ENCODE measurements at places on chromosomes 6 and 20.

GRCh38 chr6:78526432-78526831, 340.9 kb upstream of the IRAK1BP1 start:
- DNase-seq, result no peak

DNA sequence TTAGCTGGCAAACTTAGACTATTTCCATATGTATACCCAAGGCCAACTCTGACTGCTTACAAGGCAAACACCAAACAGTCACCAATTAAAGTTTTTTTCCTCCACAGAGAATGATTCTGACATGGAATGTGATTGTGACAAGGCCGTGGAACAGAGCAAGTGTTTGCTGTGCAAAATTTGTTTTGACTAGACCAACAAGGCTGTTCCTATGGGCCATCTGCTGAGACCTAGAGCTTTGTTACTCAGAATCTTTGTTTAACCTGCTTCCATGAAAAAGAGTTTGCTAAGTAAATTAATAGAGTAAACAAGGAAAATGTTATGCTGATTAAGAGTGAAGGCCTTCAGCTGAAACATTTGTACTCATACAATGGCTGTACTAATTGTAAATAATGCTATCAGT, 51.6 kb upstream of the IMPG1 start:
- no peak for DNase-seq

DNA sequence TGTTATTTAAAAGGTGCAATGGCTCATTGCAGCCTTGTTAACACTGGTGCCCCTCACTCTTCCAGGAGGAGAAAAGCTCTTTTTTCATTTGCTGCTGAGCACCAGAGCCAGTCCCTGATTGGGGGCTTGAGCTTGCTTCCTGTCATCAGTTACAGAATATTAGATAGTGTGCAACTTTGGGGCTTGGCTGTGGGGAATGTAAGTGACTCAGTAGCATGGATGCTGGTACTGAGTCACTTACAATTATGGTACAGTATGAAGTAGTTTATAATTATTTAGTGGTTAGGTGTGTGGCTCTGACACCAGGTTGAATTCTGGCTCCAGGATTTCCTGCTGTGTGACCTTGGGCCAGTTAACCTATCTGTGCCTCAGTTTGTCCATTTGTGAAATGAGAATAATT, 37.6 kb downstream of the ANKS1A start:
- DNase-seq, result no peak

DNA sequence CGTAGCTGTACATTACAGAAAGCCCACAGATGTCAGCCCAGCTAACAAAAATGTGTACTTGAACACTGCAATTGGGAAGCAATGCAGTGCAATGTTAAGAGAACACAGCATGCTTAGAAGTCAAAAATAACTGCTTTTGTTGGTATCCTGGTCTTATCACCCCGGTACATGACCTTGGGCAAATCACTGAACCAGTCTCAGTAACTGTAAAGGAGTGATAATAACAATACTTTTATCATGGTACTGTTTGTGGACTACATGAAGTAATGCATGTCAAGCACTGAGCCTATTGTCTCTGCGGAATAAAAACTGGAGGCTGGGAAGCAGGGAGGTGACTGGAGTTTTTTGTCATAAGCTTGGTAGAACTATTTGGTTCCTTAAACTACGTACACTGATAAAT, 44.7 kb upstream of the SPDEF start:
- no peak for DNase-seq

DNA sequence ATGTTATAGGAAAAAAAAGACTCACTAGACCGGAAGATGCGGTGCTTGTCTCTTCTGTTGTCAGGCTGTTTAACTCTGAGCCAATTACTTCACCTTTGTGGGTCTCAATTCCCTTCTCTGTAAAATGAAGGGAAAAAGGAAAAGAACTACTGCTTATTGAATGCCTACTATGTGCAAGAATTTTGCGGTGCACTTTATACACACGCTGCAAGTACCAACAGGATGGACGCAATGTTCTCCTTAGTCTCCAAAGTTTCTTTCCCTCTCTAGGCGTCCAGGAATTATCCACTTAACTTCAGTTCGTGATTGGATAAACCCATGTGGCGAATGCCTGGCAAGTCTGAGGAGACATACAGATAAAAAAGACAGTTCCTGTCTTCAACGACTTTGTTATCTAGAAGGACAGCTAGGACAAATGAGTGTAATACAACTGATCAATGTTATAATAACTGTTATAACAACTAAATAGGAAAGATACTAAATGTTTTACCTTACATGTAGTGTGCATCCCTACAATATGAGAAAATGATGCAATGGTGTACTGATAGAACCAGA, 69.0 kb upstream of the JARID2 start:
- no peak for DNase-seq

- DNase-seq, result no peak
Measured at GRCh38 chr20:62486484-62486883, 10.7 kb upstream of the GATA5 start.

DNA sequence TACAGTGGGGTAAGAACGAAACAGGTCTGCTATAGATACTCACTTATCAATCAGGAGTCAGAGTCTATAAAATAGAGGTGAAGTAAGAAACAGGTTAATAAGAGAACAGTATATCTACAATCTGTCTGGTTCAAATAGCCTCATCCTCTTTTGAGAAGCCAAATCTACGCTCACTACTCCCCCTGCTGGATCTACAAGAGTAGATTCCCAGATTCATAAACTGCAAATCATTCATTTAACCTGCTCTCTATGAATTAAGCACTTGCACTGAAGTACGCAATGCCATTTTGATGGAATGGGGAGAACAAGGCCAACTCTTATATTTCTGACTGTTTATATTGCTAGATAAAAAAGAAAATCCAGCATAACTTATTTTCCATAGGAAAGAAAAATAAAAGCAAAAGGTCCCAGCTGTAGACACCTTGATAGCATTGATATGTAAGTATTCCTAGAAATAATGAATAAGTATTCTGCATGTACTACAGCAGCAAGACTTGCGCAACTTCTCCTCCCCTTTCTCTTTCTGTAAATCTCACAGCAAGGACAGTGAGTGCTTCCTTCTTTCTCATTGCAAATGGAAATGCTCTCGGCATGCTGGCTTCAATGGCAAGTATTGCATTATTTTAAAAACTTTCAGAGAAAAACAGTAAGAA, 92.3 kb downstream of the RFX6 start:
- DNase-seq, result peak; percentile 60

DNA sequence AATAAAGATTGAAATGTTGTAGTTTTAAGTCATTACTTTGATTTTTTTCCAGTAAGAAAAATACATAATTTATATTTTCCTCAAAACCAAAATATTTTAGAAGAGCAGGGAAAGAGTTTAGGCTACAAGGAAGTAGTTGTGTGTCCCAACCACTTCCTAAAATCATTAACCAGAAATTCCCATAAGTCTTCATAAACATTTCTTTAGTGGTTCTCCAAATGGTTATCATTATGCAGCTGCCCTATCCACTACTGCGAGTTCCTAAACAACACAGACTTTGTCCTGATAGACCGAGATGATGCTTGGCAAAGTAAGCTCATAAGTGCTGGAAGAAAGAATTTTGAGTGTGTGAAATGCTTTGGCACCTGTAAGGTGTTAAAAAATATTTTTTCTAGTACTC, 93.6 kb downstream of the ARMC2 start:
- DNase-seq, result no peak

- DNase-seq, result no peak
Measured at GRCh38 chr6:35018182-35018519, 123.0 kb downstream of the TCP11 start.

GRCh38 chr6:109326351-109326750, 55.9 kb downstream of the CD164 start:
- DNase-seq, result no peak

DNA sequence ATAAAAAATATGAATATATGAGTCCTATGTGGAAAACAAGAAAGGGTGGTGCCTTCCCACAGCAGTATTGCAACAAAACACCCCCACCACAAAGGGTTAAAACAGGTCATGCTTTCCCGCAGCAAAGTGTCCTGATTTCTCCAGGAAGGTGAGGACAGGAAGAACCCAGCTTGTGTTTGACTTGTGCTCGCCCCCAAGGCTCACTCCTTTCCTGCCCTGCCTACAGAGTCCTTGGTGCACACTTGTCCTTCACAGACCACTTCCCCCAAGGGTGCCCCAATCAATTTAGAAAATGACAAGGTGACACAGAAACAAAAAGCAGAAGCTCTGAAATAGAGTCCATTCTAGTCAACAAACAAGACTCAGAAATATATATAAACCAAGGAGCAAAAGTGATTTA, 237.4 kb downstream of the PTPRK start:
- DNase-seq, result no peak

DNA sequence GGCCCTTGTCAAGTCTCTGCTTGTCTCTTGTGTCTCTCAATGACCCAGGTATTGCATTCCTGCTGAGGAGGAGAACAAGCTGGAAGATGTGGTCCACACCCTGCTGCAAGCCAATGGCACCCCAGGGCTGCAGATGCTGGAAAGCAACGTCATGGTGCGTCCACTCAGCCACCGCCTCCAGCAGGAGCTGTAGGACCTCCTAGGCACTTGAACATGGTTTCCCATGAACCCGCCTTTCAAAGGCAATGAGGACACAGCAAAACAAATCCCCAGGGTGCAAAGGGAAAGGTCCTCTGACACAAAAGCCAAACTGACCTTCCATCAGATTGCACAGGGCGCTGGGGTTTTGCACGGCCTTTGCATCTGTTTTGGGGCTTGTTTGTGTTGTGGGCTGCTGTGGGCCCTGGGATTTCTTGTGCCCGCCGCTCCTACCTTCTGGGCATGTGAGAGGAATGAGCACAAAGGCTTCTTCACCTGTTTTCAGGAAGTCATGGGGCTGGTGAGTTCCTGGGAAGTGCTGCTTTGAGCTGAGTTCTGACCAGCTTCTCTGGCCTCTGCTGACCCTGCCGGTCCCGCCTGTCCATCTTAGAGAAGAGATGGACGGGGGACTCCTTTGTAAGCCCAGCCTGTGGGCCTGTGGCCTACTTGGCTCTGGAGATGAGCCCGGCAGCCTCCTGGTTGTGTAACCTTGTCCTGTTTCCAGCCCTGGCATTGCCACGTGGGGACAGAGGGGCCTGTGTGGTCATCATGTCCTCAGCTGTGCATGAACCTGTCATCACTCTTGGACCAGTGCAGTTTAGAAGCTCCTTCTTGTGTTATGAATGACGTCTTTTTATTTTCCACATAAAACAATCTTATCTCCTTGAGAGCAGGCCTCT, 151.3 kb downstream of the DTNBP1 start:
- no peak for DNase-seq

- DNase-seq, result no peak
Measured at GRCh38 chr6:36119209-36119608, 11.1 kb upstream of the MAPK13 start.

DNA sequence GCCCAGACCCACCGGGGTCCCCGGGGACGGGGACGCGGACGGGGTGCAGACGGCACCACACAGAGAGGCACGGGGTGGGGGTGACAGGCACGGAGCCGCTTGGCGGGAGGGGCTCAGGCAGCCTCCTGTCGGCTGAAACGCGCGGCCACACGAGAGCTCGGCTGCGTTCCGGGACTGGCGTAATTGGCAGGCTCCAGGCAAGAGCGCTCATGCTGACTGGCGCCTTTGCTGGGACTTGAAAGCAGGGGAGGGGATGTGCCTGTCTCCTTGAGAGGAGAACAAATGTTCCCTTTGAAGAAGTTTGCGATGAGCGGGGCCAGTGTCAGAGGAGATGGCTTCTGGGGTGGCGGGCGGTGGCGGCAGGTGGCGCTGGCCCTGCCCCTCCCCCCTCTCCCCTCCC, 25.8 kb downstream of the BHLHE23 start:
- DNase-seq, result no peak

DNA sequence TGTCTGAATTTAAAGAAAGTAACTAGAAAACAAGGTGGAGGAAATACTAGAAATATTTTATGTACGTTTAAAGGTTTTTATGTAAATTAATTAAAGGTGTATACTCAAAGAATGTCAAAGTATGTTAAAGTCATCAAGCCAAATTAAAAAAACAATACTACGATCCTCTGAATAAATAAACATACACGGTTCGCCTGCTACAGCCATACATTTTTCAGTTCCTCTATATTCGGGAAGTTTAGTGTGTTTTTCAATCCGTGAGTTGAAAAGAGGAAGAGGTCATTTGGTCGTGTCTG, 626 bp downstream of the STX7 start:
- DNase-seq, result no peak

- DNase-seq, result no peak
Measured at GRCh38 chr20:43963872-43964791, 49.5 kb downstream of the TOX2 start.

DNA sequence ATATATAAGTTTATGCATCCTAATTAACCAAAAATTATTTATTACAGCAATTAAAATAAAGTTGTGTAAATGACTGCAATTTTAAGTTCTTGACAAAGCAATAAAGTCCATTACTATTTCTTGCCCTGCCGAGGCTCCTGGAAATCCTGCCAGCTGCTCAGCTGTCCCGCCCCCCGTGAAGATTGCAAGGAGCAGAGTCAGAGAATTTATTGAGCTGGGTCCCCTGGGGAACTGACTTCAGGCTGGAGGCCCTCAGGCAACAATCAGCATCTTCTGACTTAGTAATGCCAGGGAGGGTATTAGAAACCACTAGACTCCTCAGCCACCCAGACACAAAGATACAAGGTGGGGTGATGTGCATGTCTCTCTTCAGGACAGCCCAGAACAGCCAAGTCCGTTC, 92.3 kb downstream of the EDN3 start:
- DNase-seq, result no peak

GRCh38 chr20:17808357-17808756, 108.6 kb downstream of the BANF2 start:
- no peak for DNase-seq

GRCh38 chr6:69866770-69867638, 648 bp downstream of the COL19A1 start:
- no peak for DNase-seq

DNA sequence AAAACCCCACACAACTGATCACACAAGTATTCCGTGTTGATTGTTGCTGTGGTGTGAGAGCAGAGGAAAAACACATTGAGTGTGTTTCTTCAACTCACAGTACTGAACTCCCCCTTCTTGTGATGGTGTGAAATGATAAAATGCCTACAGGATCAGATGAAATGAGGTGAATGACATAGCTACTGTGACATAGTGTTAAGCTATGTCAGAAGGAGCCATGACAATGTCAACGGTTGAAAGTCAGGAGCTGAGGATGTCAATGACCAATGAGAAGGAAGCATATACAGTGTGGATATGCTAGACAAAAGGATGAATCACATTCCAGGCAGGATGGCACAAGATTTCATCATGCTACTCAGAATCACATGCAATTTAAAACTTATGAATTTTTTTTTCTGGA, 38.8 kb downstream of the WASF1 start:
- no peak for DNase-seq

- no peak for DNase-seq
Measured at GRCh38 chr20:49904440-49905214, 10.7 kb downstream of the SPATA2 start.
